GM12878 (cell line): ENCODE measurements at places on chromosomes 2 and 18. TPM values are rescaled to one million over a fixed set of nuclear protein-coding genes. Genes with fewer than 3 reads are reported as not detected.

DNA sequence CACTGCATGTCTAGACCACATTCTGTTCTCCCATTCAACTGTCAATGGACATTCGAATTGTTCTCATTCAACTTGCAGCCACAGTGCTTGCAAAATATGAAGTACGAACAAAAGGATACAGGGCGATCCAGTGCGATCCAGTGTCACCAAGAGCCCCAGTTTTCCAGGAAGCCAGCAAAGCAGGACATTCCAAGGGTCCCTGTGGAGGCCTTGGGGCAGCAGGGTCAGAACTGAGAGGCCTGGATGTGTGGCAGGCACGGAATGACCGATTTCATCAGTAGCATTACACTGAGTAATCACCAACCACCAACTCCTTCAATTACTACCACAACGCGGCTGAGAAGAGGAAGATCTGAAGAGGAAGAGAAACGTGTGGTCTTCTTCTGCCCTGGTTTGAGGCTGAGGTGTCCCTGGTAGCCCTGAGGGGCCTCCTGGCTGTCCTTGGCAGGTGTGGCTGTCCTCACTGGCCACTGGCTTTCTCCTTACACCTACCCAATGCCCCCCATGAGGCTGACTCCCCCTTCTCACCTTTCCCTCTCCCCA lies 172.7 kb upstream of the FHL2 start:
- no peak overlapping the region for H3K4me3 ChIP-seq
- DNase-seq = no peak
- no peak overlapping the region for H3K27ac ChIP-seq
- no peaks in the 10 kb centered on the region for H3K4me1 ChIP-seq
- no peaks in the 10 kb centered on the region for H3K36me3 ChIP-seq

DNA sequence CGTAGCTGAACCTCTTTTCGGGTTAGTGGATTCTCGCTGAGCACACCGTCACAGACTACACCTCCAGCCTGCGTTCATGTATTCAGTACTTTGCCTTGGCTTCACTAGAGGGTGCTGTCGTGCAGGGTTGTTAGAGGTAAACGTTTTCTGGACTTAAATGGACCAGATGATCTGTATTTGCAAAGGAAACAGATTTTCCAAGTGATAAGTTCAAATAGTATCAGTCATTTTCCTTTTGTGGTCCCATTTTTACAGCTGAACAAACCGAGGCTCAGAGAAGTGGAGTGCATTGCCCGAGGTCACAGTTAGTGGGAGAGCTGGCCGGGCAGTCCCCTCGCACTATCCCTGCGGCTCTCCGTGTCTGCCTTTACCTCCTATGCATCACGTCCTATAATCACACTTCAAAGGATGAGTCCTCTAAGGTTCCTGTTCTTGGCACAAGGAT lies 125.9 kb downstream of the MAP4K4 start:
- H3K4me3 ChIP-seq = no peak overlapping the region
- DNase-seq = no peak
- H3K27me3 ChIP-seq = no peaks in the 10 kb centered on the region
- no peak overlapping the region for H3K27ac ChIP-seq

DNA sequence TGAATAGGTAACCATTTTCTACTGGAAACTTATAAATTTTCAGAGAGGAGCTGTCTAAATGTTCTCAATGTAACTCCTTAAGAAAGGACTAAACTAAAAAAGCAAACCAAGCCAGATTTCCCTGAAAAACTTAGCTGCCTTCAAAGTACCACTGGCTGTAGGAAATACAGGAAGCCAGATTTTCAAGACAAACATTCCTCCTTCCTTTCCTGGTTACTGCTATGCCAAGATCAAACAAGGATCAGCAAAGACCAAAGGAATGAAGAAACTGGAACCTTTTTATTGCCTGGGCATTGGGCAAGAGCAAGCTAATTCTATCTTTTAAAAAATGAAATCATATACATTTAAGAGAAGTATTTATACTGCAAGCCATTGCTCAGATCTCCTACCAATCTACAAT lies 212.7 kb downstream of the DYM start:
- H3K4me3 ChIP-seq = no peak overlapping the region
- H3K36me3 ChIP-seq = peaks cover 6% of the 10 kb centered on the region; the same call in 1 of the 2 replicates
- H3K27ac ChIP-seq = no peak overlapping the region
- no peaks in the 10 kb centered on the region for H3K27me3 ChIP-seq

DNA sequence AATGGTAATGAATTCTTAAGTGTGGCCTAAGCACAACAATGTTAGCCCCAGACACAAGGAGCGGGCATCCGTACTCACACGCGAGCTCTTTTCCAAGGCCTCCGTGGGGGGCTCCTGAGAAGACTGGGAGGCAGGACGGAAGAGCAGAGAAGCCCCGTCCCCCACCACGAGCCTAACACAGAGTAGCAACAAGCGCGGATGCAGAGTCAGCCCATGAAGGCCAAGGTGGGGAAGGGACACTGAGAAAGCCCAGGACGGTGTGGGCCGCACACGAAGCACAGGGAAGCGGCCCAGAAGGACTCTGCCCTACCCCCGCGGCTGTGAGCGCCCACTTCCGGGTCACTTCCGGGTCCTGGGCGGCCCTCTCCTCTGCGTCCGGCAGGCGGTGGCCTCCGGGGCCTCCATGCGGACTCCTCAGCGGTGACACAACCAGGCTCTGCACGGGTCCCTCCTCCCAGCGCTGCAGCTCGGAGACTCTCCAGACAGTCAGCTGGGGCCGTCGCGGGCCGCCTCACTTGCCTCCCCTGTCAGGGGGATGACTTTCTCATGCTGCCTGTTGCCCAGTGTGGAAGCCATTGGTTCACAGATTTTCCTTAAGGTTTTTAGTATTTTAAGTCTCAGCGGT lies 151.5 kb downstream of the MTCL1 start:
- H3K4me3 ChIP-seq = no peak overlapping the region
- no peak for DNase-seq
- no peaks in the 10 kb centered on the region for H3K36me3 ChIP-seq

DNA sequence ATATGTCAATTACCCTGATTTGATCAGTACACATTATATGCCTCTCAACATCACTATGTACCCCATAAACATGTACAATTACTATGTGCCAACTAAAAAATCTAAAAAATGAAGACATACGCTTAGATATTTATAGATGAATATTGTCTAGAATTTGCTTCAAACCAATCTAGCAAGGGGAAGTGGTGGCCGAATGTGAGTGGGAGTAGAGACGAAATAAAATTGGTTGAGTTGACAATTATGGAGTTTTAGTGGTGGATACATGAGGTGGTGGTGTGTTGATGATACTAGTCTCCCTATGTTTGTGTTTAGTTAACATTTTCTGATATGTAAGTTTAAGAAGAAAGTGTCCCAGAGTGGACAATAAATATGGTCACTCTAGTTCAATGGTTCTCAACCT lies 49.0 kb downstream of the SDC1 start:
- no peak overlapping the region for H3K4me3 ChIP-seq
- H3K27me3 ChIP-seq = no peaks in the 10 kb centered on the region
- H3K36me3 ChIP-seq = no peaks in the 10 kb centered on the region
- no peak overlapping the region for H3K27ac ChIP-seq

GRCh38 chr2:195390686-195391321 lies 266.2 kb upstream of the SLC39A10 start:
- no peak overlapping the region for H3K27ac ChIP-seq
- no peaks in the 10 kb centered on the region for H3K36me3 ChIP-seq
- H3K4me1 ChIP-seq = no peaks in the 10 kb centered on the region
- no peak for DNase-seq
- H3K27me3 ChIP-seq = no peaks in the 10 kb centered on the region

DNA sequence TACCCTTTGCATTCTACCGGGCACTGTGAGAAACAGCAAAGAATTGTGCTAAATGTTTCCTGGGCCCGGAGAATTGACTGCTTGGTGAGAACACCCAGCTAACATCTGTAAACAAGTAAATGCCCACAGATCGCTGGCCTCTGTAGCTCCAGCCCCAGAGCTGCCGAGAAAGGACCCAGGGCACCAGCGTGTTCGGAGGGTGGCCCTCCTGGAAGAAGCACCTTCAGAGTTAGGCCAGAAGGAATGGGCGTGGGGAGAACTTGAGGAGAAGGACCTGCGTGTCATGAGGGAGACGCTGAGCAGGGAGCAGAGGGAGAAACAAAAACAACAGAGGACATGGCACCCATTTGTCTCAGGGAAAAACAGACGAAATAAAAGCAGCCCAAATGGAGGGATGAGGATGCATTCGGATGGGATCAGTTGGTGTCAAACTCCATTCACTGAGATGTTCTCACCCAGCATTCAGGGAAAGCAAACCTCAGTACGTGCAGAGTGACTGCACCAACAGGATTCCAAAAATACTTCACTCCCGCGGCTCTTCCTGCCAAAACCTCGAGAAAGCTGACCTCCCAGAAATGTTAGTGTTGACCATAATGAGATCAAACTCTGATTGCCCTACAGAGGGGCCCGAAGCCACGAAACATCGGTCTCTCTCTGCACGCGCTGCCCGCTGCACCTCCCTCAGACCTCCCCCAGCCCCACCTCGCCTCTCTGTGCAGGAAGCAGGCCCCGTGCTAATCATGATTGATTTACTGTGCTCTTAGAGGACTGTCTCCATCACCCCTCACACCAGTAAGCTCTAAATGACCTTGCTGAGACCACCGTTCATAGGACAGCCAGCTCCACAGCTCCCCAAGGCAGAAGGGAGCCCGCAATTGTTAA lies 376.3 kb upstream of the SALL3 start:
- H3K4me1 ChIP-seq = no peaks in the 10 kb centered on the region
- DNase-seq = no peak
- no peak overlapping the region for H3K4me3 ChIP-seq
- H3K36me3 ChIP-seq = no peaks in the 10 kb centered on the region

DNA sequence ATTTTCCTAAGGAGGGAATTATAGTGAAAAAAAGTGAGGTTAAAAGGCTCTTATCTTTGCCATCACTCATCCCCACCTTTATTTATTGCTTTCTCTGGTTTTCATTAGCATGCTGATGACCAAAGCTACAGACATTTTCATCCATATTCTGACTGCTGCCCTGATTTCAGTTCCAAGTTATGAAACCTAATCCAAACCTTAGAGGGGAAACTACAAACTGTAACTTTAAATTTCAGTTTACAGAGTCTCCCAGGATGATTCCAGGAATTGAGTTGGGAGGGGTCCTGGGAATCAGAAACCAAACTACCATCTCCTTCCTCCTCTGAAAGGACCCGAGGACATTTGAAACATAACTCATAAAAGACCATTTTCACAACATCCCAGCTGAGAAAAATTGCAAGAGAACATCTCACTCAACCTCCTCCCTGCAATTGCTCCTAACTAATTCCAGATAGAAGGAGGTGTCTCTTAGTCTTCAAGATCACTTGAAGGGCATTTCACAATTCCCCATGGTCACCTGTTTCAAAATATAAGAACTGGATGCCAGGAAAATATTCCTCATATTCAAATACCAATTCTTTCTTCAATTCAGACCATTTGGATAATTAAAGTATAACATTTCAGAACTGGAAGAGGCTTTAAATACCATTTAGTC lies 520.6 kb downstream of the TNS1 start:
- no peak for DNase-seq
- H3K27me3 ChIP-seq = no peaks in the 10 kb centered on the region
- H3K4me3 ChIP-seq = no peak overlapping the region
- no peak overlapping the region for H3K27ac ChIP-seq
- H3K36me3 ChIP-seq = no peaks in the 10 kb centered on the region

DNA sequence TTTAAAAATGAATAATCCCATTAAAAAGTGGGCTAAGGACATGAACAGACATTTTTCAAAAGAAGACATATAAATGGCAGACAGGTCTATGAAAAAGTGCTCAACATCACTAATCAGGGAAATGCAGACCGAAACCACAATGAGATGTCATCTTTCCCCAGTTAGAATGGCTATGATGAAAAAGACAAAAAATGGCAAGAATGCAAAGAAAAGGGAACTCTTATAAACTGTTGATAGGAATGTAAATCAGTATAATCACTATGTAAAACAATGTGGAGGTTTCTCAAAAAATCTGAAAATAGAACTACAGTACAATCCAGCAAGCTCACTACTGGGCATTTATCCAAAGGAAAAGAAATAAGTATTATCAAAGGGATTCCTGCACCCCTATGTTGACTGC lies 169.2 kb downstream of the METTL4 start:
- DNase-seq = no peak
- H3K4me1 ChIP-seq = no peaks in the 10 kb centered on the region
- H3K27ac ChIP-seq = no peak overlapping the region
- H3K36me3 ChIP-seq = no peaks in the 10 kb centered on the region
- H3K4me3 ChIP-seq = no peak overlapping the region

DNA sequence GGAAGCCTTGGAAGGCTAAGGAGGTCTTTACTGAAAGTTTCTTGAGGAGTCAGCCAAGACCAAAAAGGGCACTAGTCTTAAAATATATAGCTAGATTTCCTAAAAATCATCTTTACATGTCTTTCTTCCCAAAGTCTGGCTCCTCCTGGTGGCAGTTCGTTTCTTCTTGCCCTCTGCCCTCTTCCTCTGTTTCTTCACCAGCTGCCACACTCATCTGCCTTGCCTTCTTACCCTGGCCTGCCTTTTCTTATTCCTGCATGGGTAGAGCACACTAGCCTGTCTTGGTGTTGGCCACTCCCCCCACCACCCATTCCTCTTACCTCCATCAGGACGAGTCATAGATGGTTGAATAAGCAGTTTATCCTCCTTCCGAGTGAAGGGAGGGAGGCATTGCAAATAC lies 129.8 kb downstream of the RAPGEF4 start:
- H3K27ac ChIP-seq = no peak overlapping the region
- H3K4me1 ChIP-seq = no peaks in the 10 kb centered on the region
- H3K27me3 ChIP-seq = peaks cover 4% of the 10 kb centered on the region; the same call in 1 of the 2 replicates
- DNase-seq = no peak
- no peak overlapping the region for H3K4me3 ChIP-seq

- no peaks in the 10 kb centered on the region for H3K4me1 ChIP-seq
- H3K36me3 ChIP-seq = no peaks in the 10 kb centered on the region
- no peaks in the 10 kb centered on the region for H3K27me3 ChIP-seq
- no peak for DNase-seq
- no peak overlapping the region for H3K27ac ChIP-seq
These were observed 331.3 kb upstream of the CNTNAP5 start for GRCh38 chr2:123693836-123694235.

DNA sequence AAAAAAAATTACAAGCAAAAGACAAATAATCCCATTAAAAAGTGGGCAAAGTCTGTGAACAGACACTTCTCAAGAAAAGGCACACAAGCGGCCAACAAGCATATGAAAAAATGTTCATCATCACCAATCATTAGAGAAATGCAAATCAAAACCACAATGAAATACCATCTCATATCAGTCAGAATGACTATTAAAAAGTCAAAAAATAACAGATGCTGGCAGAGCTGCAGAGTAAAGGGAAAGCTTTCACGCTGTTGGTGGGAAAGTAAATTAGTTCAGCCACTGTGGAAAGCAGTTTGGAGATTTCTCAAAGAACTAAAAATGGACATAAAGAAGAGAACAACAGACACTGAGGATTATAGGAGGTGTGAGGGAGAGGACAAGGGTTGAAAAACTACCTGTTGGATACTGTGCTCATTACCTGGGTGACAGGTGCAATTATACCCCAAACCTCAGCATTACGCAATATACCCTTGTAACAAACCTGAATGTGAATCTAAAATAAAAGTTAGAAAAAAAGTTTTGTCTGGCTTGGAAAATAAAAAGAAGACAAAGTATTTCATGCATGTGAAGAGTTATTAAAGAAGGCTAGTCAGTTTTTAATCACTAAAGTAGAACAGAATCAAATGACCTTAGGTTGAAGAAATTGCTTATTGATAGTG lies 8.7 kb upstream of the ACSL3 start:
- no peak overlapping the region for H3K27ac ChIP-seq
- DNase-seq = no peak
- no peaks in the 10 kb centered on the region for H3K4me1 ChIP-seq
- no peak overlapping the region for H3K4me3 ChIP-seq

- no peak overlapping the region for H3K27ac ChIP-seq
- no peak for DNase-seq
- H3K4me1 ChIP-seq = no peaks in the 10 kb centered on the region
- no peaks in the 10 kb centered on the region for H3K36me3 ChIP-seq
- H3K4me3 ChIP-seq = no peak overlapping the region
These were observed 204.6 kb downstream of the CTNNA2 start for GRCh38 chr2:79717364-79718007.

Gene CAVIN2
- total RNA-seq = 0.11 TPM in 1 of 2 replicates, not detected in the other

Gene IAH1
- total RNA-seq = 56.8 and 57.4 TPM in 2 replicates

Gene HMSD
- 49.4 and 62.2 TPM in 2 replicates for total RNA-seq

Gene CABYR
- 1.0 and 1.4 TPM in 2 replicates for total RNA-seq
